OCI-M1 (cell line): ENCODE measurements at places on chromosomes 7 and 10.
A peak's percentile ranks its signal among the peaks of the same experiment; 100 is the strongest.

- no peak for DNase-seq
Observed at GRCh38 chr10:87915406-87915805, 52.0 kb downstream of the PTEN start.

- no peak for DNase-seq
Observed at GRCh38 chr10:91983416-91983815, 59.8 kb downstream of the BTAF1 start.

DNA sequence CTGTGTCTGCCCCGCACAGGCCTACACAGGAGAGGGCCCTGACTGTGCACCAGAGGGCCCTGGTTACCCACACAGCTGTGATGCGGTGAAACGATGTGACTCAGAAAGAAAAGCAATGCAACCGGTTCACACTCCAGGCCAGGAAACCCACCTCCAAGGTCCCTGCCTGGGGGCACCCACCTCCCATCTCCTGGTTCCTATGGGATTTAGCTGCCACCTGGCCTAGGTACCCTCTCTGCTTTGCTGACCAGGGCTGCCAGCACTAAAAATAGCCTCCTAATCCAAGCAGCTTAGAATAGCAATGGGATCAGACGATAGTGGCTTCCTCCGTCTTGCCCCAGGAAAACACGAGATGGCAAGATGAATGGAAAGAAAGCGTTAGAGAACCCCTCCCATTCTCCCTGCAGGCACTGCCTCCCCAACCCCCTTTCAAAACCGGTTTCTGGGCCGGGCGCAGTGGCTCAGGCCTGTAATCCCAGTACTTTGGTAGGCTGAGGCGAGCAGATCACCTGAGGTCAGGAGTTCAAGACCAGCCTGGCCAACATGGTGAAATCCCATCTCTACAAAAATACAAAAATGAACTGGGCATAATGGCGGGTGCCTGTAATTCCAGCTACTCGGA lies 12.4 kb downstream of the RBP3 start:
- no peak for DNase-seq

- DNase-seq = peak; percentile 60
Observed at GRCh38 chr7:128409596-128410450, at the start of gene IMPDH1. IMPDH1 (minus strand) TSS chr7:128409982; CDS start chr7:128409901, 81 bp downstream.
